ENCODE measurements at places on chromosomes 6 and 20. TPM values are rescaled to one million over a fixed set of nuclear protein-coding genes. Genes with fewer than 3 reads are reported as not detected.

The CCN6 gene
- total RNA-seq = not detected

The PAK5 gene
- total RNA-seq = not detected

The RIPOR2 gene
- not detected for total RNA-seq

The MAVS gene
- total RNA-seq = 21.4 TPM

The BEND6 gene
- total RNA-seq = 0.14 TPM

The SLC22A2 gene
- not detected for total RNA-seq

The GTF3C6 gene
- total RNA-seq = 62.6 TPM

The EPPIN gene
- total RNA-seq = not detected

The TMEM181 gene
- 57.9 TPM for total RNA-seq

The LY6G6F gene
- total RNA-seq = not detected

The CDH4 gene
- total RNA-seq = 0.17 TPM

The PTGIS gene
- total RNA-seq = 1.9 TPM

The FAM209B gene
- total RNA-seq = 0.33 TPM

The TRIM38 gene
- total RNA-seq = 8.9 TPM

The RHAG gene
- not detected for total RNA-seq

The PDYN gene
- not detected for total RNA-seq

The DOK5 gene
- total RNA-seq = 0.34 TPM

The RIMS1 gene
- 7.5 TPM for total RNA-seq

The PI16 gene
- not detected for total RNA-seq

The MBOAT1 gene
- total RNA-seq = 22.0 TPM

The CRISP3 gene
- total RNA-seq = not detected

The SLC2A4RG gene
- 24.1 TPM for total RNA-seq

The PACRG gene
- total RNA-seq = 0.17 TPM

The HELZ2 gene
- total RNA-seq = 64.0 TPM

The CAGE1 gene
- under 0.01 TPM for total RNA-seq

The TRIM31 gene
- not detected for total RNA-seq

The PLAGL2 gene
- total RNA-seq = 4.1 TPM

Measured in dermis blood vessel endothelial cell (primary cell).